ENCODE measurements at places on chromosomes 4 and X.

DNA sequence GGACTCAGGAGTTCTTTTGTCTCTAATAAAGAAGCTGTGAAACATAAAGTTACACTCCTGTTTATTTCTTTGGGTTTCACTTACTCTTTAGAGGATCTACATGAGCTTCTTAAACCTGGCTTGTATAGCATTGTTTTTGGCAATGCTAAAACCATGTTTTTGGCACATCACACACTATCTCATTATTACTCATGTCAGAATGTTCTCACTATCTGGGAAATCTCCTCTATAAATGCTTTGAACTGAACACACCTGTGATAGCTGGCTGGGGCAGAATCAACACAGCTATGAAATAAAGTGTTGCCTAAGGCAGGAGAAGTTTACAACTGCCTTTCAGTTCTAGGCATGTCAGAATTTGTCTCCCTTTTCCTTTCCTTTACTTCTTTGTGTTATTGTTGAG lies 52.6 kb downstream of the SULT1B1 start:
- DNase-seq: no peak

- peak; percentile 34 for DNase-seq
Observed at GRCh38 chrX:119757979-119758730, at the start of gene SOWAHD. SOWAHD (plus strand) TSS chrX:119758588; CDS start chrX:119758668, 80 bp downstream.

DNA sequence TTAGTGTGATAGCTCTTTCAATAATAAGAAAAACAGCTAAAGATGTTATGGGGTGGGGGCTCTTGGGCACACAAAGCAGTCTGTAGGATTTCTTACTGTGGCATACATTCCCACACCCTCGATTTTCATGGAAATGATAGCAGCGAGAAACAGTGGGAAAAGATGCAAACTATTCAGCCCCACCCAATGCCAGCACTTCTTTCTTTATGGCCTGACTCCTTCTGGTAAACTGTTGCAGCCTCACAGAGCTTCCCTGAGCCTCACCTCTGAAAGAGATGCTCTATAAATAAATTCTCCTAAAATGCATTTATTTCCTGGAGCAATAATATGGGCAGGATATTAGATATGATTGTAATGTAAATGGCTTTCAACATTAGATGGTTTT lies 910 bp downstream of the ANK2 start:
- no peak for DNase-seq

GRCh38 chrX:17744896-17745523 lies 7.7 kb downstream of the SCML1 start:
- no peak for DNase-seq

GRCh38 chr4:85512446-85513205 lies 37.7 kb downstream of the ARHGAP24 start:
- no peak for DNase-seq

- no peak for DNase-seq
Observed at GRCh38 chrX:49292400-49293362, 10.8 kb upstream of the GAGE10 start.

- DNase-seq: no peak
Observed at GRCh38 chr4:137307806-137308205, 224.5 kb downstream of the PCDH18 start.

GRCh38 chr4:113759696-113760093 lies 1.8 kb downstream of the CAMK2D start:
- DNase-seq: no peak

GRCh38 chr4:111921714-111922113 lies 223.5 kb upstream of the FAM241A start:
- no peak for DNase-seq

- no peak for DNase-seq
Observed at GRCh38 chr4:42282081-42282901, 115.0 kb upstream of the SHISA3 start.

DNA sequence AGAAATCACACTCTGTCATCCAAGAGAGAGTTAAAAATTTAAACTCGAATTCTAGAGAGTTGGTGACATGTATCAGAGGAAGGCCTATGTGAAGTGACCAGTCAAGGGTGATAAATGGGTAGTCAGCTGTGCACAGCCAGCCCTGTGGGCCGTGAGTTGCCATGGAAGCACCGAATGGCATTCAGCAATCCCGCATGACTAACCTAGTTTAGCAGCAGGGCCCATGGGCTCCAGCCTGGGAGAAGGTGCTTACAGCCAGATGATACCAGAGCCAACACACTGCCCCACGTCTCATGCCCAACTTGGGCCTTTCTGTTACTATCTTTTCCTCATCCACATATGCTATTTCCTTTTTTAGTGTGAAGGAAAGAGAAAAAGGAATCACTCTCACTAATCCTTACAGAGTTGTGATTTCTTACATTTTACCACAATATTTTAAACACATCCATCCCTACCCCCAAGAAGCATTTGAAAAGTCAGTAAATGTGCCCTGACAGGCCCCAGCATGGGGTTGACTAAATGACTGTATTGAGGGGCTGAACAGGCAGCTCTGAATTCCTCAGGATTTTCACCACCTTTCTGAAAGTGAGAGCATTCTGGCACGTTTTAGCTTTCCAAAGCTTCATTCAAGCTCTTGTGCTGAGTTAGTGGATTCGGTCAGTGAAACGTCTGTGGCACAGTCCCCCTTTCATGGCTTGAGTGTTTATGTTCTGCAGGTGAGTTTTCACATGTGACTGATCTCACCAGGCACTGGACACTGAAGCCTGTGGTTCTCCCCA lies 104.2 kb downstream of the AFF1 start:
- peak; percentile 90 for DNase-seq

DNA sequence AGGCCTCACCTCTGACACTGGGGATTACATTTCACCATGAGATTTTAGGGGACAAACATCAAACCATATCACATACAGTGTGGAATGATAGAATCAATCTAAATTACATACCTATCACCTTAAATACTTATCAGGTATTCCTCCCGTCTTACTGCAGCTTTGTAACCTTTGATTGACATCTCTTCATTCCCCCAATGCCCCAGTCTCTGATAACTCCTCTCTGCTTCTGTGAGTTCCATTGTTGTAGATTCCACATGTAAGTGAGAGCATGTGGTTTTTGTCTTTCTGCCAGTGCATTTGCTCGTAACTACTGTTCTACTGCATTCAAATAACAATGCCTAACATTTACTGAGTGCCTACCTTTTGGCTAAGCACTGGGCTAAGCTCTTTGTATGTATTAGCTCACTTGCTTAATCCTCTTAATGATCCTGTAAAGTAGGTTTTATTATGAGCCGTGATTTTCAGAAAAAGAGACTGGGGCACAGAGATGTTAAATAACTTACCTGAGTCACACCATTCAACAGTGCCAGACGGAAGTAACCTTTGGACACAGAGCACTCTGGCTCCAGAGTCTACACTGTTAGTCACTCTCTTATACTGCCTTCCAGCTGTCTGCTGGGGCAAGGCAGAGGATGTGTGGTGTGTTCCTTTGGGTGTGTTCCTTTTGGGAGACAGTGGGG lies 63.7 kb upstream of the ESX1 start:
- no peak for DNase-seq

DNA sequence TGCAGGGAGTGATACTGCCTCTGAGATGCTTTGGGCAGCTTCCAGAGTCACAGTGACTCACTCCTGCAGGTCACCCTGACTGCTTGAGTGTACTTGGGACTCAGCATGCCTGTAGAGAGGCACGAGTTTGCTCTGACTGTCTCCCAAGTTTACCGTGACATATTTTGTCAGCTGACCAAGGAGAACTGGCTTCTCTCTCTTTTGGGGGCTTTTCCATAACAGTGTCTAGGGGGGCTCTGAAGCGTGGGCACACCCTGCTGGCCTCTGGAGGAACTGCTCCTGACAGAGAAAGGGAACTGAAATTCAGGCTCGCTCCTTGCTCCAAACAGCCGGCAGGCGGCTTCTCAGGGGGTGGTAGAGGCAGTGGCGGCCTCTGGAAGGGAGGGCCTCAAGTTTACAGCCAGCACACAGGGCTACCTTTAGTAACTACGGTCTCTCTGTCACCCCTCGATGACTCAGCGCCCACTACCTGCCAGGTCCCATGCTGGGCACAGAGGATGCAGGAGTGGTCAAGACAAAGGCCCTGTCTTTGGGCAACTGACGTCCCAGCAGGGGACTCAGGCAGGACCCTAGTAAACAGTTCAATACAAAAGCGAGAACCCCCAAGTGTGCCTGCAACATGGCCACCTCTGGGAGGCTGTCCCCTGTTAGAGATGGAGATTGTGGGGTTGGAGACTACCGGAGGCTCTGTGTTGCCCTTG lies 17.8 kb downstream of the ZNF185 start:
- DNase-seq: no peak

GRCh38 chrX:14386981-14387380 lies 142.4 kb upstream of the GLRA2 start:
- DNase-seq: no peak

- DNase-seq: no peak
Observed at GRCh38 chr4:48195374-48195773, 61.3 kb upstream of the TXK start.

DNA sequence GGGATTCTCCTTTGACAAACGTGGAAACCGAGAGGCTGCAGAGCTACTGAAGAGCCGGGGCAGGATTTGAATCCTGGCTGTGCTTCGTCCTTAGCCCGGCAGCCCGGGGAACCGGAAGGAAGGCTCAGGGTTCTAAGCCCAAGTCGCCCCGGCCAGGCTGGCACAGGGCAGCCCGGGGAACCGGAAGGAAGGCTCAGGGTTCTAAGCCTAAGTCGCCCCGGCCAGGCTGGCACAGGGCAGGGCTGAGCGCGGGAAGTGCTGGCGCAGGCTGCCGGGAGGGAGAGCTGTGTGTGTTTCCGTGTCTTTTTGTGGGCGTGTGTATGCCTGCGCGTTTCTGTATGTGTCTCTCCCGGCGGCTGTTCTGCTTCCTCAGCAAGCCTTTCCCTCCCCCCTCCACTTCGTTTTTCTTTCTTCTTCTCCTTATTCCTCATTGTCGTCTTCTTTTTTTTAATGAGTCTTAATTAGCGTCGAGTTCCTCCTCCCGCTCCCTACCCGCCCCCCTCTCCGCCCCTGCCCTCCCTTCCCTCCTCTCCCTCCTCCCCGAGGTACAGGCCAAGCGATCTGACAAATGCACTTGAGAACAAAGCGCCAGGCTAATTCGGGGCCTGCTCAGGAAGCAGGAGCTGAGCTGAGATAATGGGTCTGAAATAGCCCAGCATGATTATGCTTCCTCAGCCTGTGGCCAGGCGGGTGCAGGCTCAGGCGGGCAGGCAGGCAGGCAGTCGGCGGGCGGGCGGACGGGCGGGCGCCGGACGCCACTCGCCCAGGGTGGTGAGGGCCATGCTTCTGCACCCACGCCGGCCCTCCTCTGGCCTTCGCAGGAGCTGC lies 65.9 kb downstream of the EFNB1 start:
- peak; percentile 79 for DNase-seq
